MCF 10A (cell line): ENCODE measurements at places on chromosomes 11 and 22. TPM values are rescaled to one million over a fixed set of nuclear protein-coding genes. Genes with fewer than 3 reads are reported as not detected.

Gene SELENOO
- total RNA-seq: 16.1 and 21.9 TPM in 2 replicates

Gene OR4D9
- not detected in 2 replicates for total RNA-seq

DNA sequence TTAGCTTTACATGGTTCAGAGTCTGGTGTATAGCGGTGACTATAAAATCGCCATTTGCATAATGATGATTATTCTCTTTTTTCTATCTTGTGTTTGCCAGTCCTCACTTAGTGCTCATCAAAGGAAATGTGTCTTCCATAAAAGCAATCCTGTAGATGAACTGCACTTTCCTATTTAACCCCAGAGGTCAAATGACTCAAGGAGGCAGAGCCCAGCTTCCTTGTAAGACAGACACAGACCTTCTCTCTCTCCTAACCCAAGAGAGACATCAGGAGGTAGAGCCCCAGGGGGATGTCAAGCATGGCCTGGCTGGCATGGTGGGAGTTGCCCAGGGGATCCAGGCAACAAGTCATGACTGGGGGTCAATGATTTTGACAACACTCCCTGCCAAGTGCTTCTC lies 46.9 kb upstream of the CRTAM start:
- H3K27ac ChIP-seq: no peak overlapping the region
- no peaks in the 10 kb centered on the region for H3K36me3 ChIP-seq
- peaks cover 11% of the 10 kb centered on the region for H3K4me1 ChIP-seq
- H3K4me3 ChIP-seq: no peak overlapping the region

GRCh38 chr11:2357246-2357645 lies 19.9 kb upstream of the CD81 start:
- H3K27me3 ChIP-seq: peaks cover 8% of the 10 kb centered on the region
- H3K4me3 ChIP-seq: no peak overlapping the region
- no peaks in the 10 kb centered on the region for H3K36me3 ChIP-seq
- H3K27ac ChIP-seq: no peak overlapping the region
- peaks cover 7% of the 10 kb centered on the region for H3K4me1 ChIP-seq

GRCh38 chr22:30326255-30326705 lies 461 bp downstream of the TBC1D10A start:
- no peak overlapping the region for H3K27ac ChIP-seq
- H3K36me3 ChIP-seq: peaks cover 11% of the 10 kb centered on the region
- H3K27me3 ChIP-seq: no peaks in the 10 kb centered on the region
- peaks cover 23% of the 10 kb centered on the region for H3K4me1 ChIP-seq

DNA sequence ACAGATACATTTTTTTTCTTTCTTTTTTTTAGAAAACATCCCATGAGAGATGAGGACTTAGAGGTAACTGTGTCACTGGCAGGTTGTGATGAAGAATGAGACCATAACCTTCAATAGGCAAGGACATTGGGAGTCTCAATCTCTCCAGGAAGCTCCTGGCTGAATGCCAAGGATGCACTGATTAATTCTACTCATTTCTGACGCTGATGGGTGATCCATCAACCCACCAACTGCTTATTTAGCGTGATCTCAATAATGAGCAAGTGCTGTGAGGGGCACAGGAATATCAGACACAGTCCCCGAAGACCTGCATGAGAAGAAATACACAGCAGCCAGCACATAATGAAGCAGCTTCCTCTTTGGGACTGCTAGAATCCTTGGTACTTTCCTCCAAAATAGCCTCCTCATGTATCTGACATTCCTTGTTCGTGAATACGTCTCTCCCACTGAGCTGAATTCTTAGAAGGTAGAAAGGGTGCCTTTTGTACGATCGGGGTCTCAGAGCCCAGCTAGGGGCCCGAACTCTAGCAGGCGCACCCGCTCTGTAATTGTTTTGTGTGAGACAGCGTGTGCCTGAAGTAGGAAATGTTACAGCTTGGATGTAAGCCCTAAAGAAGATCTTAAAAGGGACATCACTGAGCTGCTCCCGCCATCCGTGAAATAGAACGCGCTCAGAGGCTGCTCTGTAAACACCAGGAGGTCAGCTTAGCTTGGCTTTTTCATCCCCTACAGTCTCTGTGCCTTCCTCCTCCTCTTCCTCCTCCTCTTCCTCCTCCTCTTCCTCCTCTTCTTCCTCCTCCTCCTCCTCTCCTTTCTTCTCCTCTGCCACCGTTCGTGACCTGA lies 7.2 kb downstream of the CLMP start:
- peaks cover 41% of the 10 kb centered on the region for H3K4me1 ChIP-seq
- H3K27ac ChIP-seq: peak overlapping the region; percentile 93
- no peak for DNase-seq
- H3K27me3 ChIP-seq: no peaks in the 10 kb centered on the region
- peaks cover 19% of the 10 kb centered on the region for H3K36me3 ChIP-seq

DNA sequence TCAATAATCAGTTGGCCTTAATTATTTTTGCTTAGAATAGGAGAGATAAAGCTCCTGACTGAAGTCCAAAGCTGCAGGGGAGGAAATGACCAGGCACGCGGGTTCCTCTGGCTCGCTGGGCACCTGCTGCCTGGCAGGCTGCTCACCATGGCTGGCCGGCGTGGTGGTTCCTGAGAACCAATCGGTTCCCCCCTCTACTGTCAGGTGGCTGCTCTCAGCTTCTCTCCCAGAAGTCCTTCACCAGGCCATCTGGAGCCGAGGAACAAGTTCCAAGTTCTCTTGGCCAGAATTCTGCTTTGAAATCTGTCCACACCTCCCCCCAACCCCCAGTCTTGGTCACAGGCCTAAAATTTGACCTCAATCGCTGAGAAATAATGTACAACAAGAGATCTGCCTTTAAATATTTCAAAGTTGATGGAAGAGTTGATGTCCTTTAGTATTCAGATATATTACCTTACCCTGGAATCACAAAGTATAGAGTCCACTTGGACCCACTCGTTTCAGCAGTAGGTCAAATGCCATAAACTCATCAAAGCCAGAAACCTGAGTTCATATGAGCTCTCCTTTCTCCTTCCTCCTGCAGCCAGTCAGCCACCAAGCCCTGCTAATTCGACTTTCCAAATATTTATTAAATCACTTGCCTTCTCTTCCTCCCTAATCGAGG lies 25.2 kb downstream of the EXPH5 start:
- no peak for DNase-seq
- H3K4me1 ChIP-seq: peaks cover 12% of the 10 kb centered on the region
- H3K27ac ChIP-seq: no peak overlapping the region
- no peaks in the 10 kb centered on the region for H3K36me3 ChIP-seq
- H3K27me3 ChIP-seq: peaks cover 2% of the 10 kb centered on the region

- no peaks in the 10 kb centered on the region for H3K27me3 ChIP-seq
- DNase-seq: no peak
- no peak overlapping the region for H3K4me3 ChIP-seq
- H3K4me1 ChIP-seq: no peaks in the 10 kb centered on the region
- no peak overlapping the region for H3K27ac ChIP-seq
- H3K36me3 ChIP-seq: no peaks in the 10 kb centered on the region
These were observed 61.5 kb upstream of the INCENP start for GRCh38 chr11:62062223-62062861.

- no peak overlapping the region for H3K4me3 ChIP-seq
- H3K36me3 ChIP-seq: no peaks in the 10 kb centered on the region
- no peak overlapping the region for H3K27ac ChIP-seq
- DNase-seq: no peak
- H3K4me1 ChIP-seq: no peaks in the 10 kb centered on the region
These were observed 59.6 kb upstream of the EMID1 start for GRCh38 chr22:29146091-29146560.

DNA sequence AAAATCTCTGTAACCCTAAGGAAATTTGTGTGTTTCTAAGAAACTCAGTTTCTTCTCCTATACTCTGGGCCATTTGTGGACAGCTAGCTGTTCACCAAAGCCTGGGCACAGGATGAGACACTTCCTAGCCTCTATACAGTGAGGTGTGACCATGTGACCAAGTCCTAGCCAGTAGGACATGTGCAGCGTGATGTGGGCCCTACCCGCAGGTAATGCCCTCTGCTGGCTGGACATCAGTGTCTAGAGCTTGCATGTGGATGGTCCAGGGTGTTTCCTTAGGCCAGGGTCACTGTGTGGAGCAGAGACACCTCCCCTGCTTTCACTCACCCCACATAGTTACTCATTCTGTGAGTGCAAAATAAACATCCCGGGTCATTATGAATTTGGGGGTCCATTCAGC lies 100.5 kb downstream of the LARGE1 start:
- no peak for DNase-seq
- no peaks in the 10 kb centered on the region for H3K36me3 ChIP-seq
- peaks cover 5% of the 10 kb centered on the region for H3K4me1 ChIP-seq

DNA sequence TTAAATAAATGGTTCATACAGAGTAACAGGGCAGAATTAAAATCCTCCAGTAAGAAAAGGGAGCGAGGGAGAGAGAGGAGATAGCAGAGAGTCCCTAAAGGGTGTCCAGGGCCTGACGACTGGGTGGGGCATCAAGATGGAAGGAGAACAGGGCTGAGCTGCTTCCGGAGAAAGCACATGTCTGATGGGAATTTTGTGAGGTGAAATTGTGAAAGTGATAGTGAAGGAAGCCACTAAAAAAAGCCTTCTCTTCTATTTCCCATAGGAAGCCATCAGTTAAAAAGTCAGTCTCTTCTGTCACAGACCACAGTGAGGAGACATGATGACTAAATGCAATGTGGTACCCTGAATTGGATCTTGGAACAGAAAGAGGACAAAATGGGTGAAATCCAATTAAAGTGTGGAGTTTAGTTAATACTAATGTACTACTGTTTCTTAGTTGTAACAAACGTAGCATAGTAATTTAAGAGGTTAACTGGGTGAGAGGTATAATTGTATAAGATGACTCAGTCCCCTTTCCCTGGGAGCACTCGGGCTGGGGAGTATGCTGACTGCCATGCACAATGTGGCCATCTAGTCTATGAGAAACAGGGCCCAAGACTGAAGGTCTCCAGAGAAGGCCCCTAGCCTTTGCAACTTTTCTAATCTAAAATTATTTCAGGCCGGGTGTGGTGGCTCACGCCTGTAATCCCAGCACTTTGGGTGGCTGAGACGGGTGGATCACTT lies 29.5 kb upstream of the FCHSD2 start:
- H3K27me3 ChIP-seq: no peaks in the 10 kb centered on the region
- no peak for DNase-seq
- H3K36me3 ChIP-seq: no peaks in the 10 kb centered on the region
- H3K27ac ChIP-seq: no peak overlapping the region

Gene TEX54
- total RNA-seq: not detected in 2 replicates

- DNase-seq: no peak
- no peak overlapping the region for H3K4me3 ChIP-seq
- H3K27me3 ChIP-seq: no peaks in the 10 kb centered on the region
- H3K4me1 ChIP-seq: no peaks in the 10 kb centered on the region
- H3K36me3 ChIP-seq: no peaks in the 10 kb centered on the region
These were observed 370.5 kb downstream of the MN1 start for GRCh38 chr22:27431081-27431480.

- H3K4me3 ChIP-seq: no peak overlapping the region
- H3K36me3 ChIP-seq: no peaks in the 10 kb centered on the region
- no peaks in the 10 kb centered on the region for H3K4me1 ChIP-seq
- DNase-seq: no peak
- no peaks in the 10 kb centered on the region for H3K27me3 ChIP-seq
These were observed 130.9 kb upstream of the SEZ6L start for GRCh38 chr22:26038365-26038764.

DNA sequence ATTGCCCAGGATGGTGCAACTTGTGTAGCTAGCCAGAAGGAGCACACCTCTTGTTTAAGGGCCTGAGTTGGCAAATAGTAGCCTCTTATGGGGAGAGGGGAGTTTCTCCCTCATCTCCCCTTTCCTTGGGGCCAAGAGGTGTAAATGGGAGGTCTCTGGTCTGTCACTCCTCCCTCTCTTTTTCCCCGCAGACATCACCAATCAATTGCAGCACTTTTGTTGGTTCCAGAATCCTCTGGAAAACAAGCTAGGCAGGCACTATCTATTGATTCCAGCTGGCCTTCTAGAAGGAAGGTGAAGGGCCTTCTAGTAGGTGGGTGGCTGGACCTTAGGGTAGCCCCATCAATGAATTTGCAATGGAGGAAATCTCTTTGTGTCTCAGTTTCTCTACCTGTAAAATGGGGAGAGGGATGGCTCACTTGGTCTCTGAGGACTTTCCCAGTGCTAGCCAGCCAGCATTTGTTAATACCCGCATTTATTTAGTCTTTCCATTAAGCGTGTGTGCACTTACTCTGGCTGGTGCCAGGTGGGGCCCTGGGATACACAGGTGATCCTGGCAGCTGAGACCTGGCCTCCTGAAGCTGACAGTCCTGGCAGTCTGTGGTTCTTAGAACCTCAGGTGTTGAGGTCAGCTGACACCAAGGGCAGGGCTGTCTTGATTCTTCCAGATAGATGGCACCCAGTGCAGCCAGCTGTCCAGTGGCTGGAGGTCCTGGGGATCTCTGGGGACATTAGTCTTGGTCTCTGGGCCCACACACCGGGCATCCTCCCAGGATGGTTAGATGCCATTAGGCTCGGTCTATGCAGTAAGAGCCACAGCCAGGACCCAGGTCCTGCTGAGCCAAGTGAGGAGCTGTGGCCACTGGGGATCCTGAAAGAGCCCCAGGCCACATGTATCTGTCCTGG lies 51.7 kb downstream of the TSPAN18 start:
- H3K36me3 ChIP-seq: no peaks in the 10 kb centered on the region
- no peak overlapping the region for H3K4me3 ChIP-seq
- H3K27me3 ChIP-seq: peaks cover under 1% of the 10 kb centered on the region
- H3K27ac ChIP-seq: no peak overlapping the region
- peaks cover 19% of the 10 kb centered on the region for H3K4me1 ChIP-seq

DNA sequence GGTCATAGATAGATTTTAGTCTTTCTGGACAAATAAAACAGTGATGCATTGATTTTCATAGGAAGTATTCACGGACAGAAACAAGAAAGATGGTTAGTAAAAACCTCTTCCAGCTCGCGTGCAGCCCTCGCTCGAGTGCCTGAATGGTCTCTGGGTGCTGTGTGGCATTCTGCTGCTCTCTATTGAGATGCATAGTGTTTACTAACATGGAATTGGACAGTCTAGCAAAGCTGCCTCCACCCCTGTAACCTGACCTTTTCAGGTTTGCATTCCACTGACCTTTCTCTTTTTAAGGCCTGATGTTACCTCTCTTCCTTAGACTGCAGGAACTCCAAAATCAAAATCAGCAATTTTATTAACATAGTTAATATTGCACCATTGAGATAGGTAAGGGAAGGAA lies 643.4 kb downstream of the JRKL start:
- no peak for DNase-seq
- no peaks in the 10 kb centered on the region for H3K27me3 ChIP-seq
- H3K36me3 ChIP-seq: no peaks in the 10 kb centered on the region
- H3K27ac ChIP-seq: no peak overlapping the region

GRCh38 chr11:42397483-42397882 lies 914.3 kb upstream of the API5 start:
- no peaks in the 10 kb centered on the region for H3K27me3 ChIP-seq
- DNase-seq: no peak
- no peaks in the 10 kb centered on the region for H3K4me1 ChIP-seq
- H3K4me3 ChIP-seq: no peak overlapping the region

GRCh38 chr11:104663190-104664140 lies 234.8 kb downstream of the CASP12 start:
- H3K36me3 ChIP-seq: no peaks in the 10 kb centered on the region
- H3K27ac ChIP-seq: no peak overlapping the region
- peak; percentile 17 for DNase-seq

Gene OTOG
- not detected in 2 replicates for total RNA-seq
